ENCODE measurements at places on chromosomes 12 and 14. TPM values are rescaled to one million over a fixed set of nuclear protein-coding genes. Genes with fewer than 3 reads are reported as not detected.

STXBP6 gene
- total RNA-seq: not detected

GRCh38 chr12:42962384-42962783 is 372.8 kb upstream of the PRICKLE1 start:
- DNase-seq: no peak

- DNase-seq: no peak
Measured at GRCh38 chr14:58353516-58354299, 42.0 kb upstream of the TOMM20L start.

GRCh38 chr12:86226481-86226880 is 29.7 kb downstream of the MGAT4C start:
- no peak for DNase-seq

DNA sequence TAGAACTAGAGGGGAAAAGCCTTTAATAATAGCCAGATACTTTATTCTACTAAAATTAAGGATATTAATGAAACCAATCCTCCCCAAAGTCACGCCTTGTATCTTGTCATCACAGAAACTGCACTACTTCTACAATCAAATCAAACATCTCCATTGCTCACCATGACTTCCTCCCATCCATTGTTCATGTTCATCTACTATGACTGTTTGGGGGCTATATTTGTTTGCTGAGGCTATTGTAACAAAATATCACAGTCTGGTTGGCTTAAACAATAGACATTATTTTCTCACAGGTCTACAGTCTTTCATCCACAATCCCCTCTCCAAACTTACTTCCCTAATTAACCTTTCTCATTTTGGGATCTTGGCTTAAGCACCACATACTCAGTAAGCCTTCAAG is 193.6 kb upstream of the FSCB start:
- DNase-seq: no peak
